Putamen (tissue), 1 donor: ENCODE measurements at places on chromosomes 11 and 22.

DNA sequence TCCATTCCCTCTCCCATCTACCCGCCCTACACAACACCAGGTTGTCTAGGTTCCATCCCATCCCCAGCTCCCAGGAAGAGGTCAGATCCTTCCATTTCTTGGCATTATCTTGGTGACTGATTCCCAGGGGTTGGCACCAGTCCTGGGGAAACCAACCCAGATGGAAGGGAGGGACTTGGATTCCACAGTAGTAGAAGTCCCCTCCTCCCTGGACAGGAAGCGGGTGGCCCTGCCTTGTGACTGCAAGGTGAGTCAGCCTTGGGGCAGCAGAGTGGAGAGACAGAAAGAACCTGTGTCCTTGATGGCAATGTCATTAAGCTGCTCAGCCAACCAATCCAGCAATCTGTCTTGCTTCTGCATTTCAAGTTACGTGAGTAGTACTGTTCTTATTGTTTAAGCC, 26.5 kb downstream of the SYT13 start:
- no peak for DNase-seq

- DNase-seq, result no peak
These were observed 978 bp downstream of the C11orf87 start for GRCh38 chr11:109422870-109423465.

GRCh38 chr22:42967933-42968332, 47.0 kb downstream of the PACSIN2 start:
- DNase-seq, result no peak

- DNase-seq, result no peak
These were observed 601.8 kb downstream of the INSC start for GRCh38 chr11:15716550-15716949.

- DNase-seq, result no peak
These were observed 4.1 kb upstream of the STT3A start for GRCh38 chr11:125588505-125588904.

GRCh38 chr11:116733043-116733755, 39.6 kb downstream of the BUD13 start:
- no peak for DNase-seq
